ENCODE measurements at places on chromosomes 5 and 9.

DNA sequence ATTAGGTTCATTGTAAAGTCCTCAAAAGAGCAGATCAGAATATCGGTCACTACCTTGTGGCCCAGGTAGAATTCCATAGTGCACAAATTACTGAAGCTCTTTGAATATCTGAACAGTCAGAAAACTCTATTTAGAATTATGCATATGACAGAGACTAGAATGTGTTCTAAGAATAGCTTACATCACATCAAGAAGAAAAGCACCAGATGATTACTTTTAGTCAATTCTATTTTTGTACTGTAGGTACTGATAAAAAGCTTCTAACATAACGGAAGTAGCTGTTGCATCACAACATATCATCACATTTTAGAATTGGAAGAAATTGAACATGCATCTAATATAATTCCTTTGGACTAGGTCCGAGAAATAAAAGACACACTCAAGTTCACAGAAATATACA, 946.6 kb upstream of the ARRDC3 start:
- DNase-seq, result no peak

DNA sequence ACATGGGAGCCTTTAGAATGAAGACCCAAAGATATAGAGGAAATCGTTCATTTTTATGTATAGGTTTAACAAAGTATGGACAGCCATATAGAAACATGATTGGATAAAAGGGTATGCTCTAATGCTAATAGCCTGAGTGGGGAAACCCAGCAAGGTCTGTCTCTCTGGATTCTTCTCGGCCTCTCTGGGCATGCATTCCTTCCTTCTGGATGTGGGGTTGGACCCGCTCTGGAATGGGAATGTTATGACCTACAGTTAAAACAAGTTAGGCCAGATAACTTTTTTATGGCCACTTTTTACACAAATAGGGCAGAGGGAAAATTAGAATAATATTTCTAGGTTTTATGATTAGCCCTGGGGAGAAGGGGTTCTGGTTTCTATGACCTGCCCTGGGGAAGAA, 103.2 kb downstream of the ARSB start:
- DNase-seq, result no peak

DNA sequence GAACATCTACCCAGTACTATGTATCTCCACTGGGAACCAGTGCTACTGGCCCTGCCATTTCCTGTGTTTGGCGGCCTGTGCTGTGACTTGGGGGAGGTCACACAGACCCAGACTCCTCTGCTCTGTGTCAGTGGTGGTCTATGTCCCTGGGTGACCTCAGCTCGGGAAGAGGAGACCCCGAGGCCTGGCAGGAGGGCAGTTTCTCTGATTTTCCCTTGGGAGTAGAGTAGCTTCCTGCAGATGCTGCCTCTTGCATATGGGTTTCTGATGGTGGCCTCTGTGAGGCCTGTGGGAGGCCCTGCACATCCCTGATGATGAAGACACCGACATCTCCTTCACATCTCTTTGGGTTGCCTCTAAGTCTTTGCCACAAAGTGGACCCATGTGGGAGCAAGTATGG, 13.0 kb upstream of the SMIM32 start:
- no peak for DNase-seq

- DNase-seq, result no peak
These were observed 109.0 kb downstream of the NTRK2 start for GRCh38 chr9:84778570-84778969.

- no peak for DNase-seq
These were observed 3.3 kb upstream of the PAIP1 start for GRCh38 chr5:43560128-43560527.

DNA sequence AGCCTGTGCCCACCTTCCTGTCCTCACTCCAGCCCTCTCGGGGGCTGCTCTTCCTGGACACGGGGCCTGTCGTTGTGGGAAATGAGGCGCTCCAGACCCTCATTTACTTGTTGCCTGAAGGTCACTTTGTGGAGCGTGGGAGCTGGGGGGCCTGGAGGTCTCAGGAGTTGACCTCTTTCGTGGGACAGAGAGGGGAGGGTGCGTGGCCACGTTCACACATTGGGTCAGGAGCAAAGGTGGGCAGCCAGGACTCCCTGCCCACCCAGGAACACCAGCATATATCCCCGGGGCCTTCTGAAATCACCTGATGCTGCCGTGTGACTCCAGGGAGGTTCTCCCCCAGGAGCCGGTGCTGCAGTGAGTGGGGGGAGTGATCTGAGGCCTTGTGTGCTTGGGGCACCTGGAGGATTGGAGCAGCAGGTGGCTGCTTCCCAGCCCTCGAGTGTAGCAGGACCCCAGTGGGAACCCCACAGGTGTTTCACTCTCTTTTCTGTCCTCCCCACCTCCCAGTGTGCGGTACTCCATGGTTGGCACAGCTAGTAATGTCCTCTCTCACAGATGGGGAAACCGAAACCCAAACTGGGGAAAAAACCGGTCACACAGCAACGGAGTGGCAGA, 20.3 kb downstream of the NCS1 start:
- no peak for DNase-seq

DNA sequence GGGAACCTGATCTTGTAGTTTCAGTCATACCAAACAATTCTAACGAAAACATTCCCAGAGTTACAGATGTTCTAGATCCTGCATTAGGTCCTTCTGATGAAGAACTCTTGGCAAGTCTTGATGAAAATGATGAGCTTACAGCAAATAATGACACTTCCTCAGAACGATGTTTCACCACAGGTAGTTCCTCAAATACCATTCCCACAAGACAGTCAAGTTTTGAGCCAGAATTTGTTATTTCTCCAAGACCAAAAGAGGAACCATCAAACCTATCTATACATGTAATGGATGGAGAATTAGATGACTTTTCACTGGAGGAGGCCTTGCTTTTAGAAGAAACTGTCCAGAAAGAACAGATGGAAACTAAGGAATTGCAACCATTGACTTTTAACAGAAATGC, 21.0 kb downstream of the RMI1 start:
- no peak for DNase-seq

DNA sequence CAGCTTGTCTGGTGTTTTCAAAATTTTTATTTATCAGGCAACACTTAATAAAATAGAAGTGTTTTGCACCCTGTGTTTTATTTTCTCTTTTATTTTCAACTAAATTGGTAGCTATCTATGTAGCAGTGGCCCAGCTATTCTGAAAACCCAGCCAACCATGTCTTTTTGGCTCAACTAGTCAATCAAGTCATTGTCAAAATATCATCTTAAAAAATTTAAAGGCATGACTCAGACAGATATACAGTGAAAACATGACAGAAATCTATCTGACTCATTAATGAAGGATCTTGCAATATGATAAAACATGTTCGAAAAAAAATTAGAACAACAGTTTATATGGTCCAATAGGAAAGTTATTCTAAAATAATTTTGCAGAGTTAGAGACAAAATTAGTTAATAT, 75.1 kb downstream of the HSD17B4 start:
- no peak for DNase-seq

GRCh38 chr9:119788921-119789320, 419.7 kb upstream of the BRINP1 start:
- no peak for DNase-seq

DNA sequence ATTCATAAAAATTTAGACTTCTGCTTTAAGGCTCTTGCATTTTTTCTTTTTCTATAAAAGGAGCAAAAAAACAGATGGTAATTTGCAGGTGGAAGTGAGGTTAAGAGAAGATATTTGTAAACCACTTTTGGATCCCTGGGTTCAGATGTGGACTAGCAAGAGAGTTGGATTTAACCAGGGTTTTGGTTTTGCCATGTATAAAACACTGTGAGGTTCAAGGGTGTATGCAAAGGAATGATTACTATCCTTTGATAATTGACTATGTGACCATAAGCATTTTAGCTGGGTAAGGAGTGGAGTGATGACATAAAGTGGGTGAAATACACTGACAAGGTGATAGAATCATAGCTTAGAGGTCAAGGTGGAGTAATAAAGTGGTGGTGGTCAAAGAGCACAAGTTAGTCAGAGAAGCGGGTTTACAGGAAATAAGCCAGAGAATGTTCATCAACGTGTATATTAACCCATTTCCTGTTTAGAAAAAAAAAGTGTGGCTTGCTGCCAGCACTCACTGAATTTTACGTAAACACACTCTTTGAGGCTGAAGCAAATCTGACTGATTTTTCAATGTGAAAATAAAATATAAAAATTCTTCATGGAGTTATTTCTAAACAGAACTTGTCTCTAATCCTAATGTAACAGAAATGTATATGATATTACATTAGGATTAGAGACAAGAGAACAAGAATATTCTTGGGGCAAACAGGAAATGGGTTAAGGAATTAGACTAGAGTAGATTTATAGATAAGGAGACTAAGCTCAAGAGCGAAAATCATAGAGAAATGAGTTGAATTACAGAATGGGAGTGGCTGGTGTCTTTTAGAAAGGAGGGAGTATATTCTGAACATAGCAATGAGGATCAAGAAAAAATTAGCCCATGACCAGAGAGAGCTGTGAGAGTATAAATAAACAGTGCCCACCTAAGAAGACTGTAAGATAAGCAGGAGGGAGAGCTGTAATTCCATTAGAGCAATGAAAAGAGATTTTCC, 74.5 kb downstream of the CDKN2A start:
- no peak for DNase-seq

DNA sequence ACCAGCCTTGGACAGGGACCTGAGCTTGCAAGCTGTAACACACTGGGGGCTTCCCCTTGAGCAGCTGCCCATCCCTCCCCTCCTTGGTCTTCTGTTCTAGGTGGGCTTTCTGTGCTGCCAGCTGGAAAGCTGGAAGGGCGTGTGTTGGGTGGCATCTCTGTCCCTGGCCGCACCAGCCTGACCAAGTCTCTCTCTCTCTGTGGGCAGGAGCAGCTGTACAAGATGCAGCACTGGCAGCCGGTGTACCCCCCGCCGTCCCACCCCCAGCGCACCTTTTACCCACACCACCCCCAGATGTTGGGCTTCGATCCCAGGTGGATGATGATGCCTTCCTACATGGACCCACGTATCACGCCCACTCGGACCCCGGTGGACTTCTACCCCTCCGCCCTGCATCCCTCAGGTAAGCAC, 32.1 kb upstream of the POMT1 start:
- DNase-seq, result no peak

DNA sequence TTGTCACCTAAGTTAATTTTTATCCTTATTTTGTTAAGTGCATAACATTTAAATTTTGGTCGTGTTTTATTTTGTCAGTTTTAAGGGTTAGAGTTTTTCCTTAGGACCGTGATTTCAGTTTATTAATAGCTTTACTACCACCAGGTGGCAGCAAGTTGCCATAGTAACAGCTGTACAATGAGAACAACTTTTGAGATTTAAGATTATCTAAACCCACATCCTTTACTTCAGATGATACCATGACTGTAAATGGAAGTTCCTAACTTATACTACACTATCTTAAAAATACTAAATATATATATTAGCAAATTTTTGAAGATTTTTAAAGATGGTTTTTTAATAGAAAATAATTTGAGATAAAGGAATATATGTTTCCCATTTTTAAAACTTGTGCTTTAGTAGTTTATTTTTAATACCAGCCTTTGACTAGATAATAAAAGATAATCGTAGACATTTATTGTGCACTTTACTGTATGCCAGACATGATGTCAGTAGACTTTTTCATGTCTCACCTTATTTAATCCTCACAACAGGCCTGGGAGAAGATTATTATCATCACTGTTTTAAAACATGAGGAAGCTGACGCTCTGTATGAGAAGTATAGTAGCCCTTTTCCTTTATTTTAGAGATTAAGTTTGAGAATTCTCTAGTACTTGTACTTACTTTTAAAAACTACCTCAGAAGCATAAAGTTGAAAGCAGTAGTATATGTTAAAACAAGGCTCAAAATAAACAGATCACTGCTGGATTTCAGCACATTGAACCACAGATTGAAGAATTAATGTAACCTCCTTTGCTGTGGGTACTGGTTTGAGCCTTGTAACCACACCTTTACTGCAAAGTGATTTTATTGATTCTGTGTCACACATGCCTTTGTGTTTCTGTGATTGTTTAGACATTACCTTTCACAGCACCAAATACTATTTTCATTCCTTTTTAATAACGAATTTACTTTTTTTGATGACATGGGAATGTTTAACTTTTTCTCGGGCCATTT, 27.5 kb downstream of the SREK1 start:
- DNase-seq, result no peak

DNA sequence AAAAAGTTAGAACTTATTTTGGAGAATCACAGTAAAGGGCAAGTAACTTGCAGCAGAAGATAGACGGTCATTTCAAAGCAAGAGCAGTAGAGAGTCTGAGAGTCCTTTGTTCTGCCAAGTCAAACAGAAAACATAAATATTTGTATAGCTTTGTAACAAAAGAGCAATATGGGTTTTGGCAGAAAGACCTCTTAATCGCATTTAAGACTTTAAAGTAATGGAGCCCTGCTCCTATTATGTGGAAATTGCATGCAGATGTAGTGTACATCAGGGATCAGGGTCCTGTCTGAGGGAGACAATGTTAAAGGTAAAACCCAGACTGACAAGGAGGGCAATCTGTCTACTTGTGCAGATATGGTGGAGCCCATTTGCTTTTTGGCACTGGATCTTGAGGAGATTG, 87.2 kb downstream of the PGM5 start:
- DNase-seq, result no peak

DNA sequence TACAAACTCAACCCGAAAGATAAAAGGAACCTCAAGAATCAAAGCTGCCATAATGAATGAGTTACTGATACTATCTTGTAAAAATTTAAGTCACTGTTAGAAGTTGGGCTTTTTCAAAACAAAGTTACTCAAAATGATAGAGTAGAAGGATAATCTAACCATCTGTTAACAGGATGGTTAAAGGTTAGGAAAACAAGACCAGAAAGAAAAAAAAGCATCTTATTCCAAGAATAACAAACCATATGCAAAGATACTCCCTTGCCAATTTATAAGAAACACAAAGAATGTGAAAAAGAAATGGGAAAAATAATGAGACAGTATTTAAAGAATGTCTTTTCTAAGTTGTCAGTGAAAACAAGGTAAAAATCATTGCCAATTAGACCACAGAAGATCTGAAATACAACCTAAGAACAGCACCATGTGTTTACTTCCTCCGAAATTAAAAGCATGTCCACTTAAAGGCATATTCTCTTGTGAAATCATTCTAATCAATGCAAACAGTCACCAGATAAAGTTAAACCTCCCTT, 51.2 kb downstream of the STRBP start:
- no peak for DNase-seq

DNA sequence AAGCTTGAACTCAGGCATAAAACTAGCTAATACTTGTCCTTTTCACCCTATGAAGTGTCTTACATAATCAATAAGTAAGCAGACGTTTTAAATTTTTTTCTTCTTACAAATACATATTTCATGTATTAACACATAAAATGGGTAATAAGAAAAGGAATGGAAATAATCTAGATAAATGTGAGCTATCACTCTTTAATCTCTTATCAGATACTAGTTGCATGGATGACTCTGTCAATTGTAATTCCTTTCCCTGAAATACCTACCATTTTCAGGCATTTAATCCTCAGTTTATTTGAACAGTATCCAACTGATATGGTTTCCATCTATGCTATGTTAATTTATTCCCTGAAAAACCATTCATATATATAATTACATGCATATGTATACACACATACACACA, 166.0 kb upstream of the RGS7BP start:
- no peak for DNase-seq

DNA sequence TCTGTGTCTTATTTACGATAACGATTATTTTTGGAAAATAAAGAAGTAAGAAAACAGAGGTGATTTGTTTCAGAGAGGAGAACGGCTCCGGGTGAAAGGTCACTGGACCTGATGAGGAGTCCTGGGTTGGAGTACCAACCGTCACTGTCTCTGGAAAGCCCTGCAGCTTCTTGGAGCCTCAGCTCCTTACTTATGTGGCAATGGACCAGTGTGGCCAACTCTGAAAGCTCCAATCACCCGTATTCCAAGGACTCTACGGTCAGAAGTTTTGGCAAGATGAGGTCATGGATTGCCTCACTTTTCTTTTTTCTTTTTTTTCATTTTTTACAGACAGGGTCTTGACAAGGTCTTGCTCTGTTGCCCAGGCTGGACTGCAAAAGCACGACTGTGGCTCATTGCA, 84.8 kb downstream of the KLF4 start:
- DNase-seq, result no peak

Data from GM12892 (cell line).